ENCODE measurements at places on chromosomes 2 and 18. TPM values are rescaled to one million over a fixed set of nuclear protein-coding genes. Genes with fewer than 3 reads are reported as not detected.

The KCNG3 gene
- not detected for total RNA-seq

The HOXD8 gene
- 4.5 TPM for total RNA-seq

The GAD1 gene
- not detected for total RNA-seq

The VAMP5 gene
- 60.9 TPM for total RNA-seq

The PSMA8 gene
- total RNA-seq, result not detected

The CRACDL gene
- total RNA-seq, result not detected

The MC2R gene
- total RNA-seq, result not detected

The COA5 gene
- 15.7 TPM for total RNA-seq

The KCTD1 gene
- 14.7 TPM for total RNA-seq

The AKAIN1 gene
- not detected for total RNA-seq

The CRYGB gene
- not detected for total RNA-seq

The MYO7B gene
- 0.87 TPM for total RNA-seq

The PID1 gene
- 8.2 TPM for total RNA-seq

The CACNB4 gene
- total RNA-seq, result not detected

The PLEKHH2 gene
- total RNA-seq, result 0.45 TPM

The USP34 gene
- total RNA-seq, result 60.5 TPM

The ATOH8 gene
- 31.9 TPM for total RNA-seq

The AGXT gene
- total RNA-seq, result not detected

The NAT8 gene
- total RNA-seq, result not detected

The UGT1A4 gene
- total RNA-seq, result not detected

The SNTG2 gene
- not detected for total RNA-seq

The LYG1 gene
- 0.45 TPM for total RNA-seq

The TSPYL6 gene
- not detected for total RNA-seq

The SCTR gene
- not detected for total RNA-seq

The PIEZO2 gene
- not detected for total RNA-seq

The GCG gene
- total RNA-seq, result not detected

The IL37 gene
- total RNA-seq, result not detected

The NYAP2 gene
- not detected for total RNA-seq

The FOXD4L1 gene
- 0.17 TPM for total RNA-seq

The PXDN gene
- 358 TPM for total RNA-seq

The CPS1 gene
- 1.8 TPM for total RNA-seq

The HADHB gene
- 117 TPM for total RNA-seq

The ADNP2 gene
- total RNA-seq, result 9.1 TPM

The ADCYAP1 gene
- not detected for total RNA-seq

The GAL3ST2 gene
- 0.15 TPM for total RNA-seq

The ASXL3 gene
- total RNA-seq, result not detected

The MRPS9 gene
- 27.7 TPM for total RNA-seq

The HOXD10 gene
- 13.5 TPM for total RNA-seq

The KIF5C gene
- total RNA-seq, result 0.57 TPM

The LANCL1 gene
- total RNA-seq, result 34.5 TPM
